ENCODE measurements at places on chromosomes 5 and 9.

GRCh38 chr5:169753795-169754194 lies 116.7 kb downstream of the DOCK2 start:
- DNase-seq, result no peak

- DNase-seq, result no peak
Observed at GRCh38 chr5:122434205-122434970, 122.4 kb downstream of the SNCAIP start.

- DNase-seq, result no peak
Observed at GRCh38 chr5:16009256-16009655, 170.3 kb downstream of the MARCHF11 start.

- DNase-seq, result no peak
Observed at GRCh38 chr5:139654871-139655491, 6.8 kb downstream of the CXXC5 start.

DNA sequence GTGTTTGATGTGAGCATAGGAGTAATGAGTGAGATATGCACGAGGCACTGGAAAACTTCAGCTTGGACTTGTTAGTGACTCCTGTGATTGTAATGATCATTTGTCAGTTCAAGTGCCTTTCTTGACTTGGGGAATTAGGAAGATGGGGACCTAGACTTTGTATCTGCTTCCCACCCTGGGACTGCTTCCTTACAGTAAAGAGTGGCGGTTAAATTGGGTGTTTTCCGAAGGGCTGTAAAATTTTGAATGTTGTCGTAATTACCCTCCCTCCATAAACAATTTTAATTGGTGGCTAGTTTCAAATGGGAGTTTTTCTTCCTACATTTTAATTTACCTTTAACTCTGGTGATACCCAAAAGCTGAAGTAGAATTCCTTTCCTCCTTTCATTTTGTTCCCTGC lies 23.5 kb upstream of the FAM120AOS start:
- no peak for DNase-seq

- DNase-seq, result no peak
Observed at GRCh38 chr5:32108167-32108566, 66.0 kb downstream of the GOLPH3 start.

GRCh38 chr5:93342563-93343061 lies 238.4 kb downstream of the NR2F1-AS1 start:
- DNase-seq, result no peak

DNA sequence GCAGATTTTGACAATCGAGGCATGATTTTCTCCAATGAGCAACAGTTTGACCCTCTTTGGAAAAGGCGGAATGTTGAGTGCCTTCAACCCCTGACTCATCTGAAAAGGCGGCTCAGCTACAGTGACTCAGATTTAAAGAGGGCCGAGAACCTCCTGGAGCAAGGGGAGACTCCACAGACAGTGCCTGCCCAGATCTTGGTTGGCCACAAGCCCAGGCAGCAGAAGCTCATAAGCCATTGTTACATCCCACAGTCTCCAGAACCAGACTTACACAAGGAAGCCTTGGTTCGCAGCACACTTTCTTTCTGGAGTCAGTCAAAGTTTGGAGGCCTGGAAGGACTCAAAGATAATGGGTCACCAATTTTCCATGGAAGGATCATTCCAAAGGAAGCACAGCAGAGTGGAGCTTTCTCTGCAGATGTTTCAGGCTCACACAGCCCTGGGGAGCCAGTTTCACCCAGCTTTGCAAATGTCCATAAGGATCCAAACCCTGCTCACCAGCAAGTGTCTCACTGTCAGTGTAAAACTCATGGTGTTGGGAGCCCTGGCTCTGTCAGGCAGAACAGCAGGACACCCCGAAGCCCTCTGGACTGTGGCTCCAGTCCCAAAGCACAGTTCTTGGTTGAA lies 13.6 kb downstream of the PTPDC1 start:
- no peak for DNase-seq

GRCh38 chr5:39815711-39816110 lies 390.9 kb upstream of the DAB2 start:
- no peak for DNase-seq

DNA sequence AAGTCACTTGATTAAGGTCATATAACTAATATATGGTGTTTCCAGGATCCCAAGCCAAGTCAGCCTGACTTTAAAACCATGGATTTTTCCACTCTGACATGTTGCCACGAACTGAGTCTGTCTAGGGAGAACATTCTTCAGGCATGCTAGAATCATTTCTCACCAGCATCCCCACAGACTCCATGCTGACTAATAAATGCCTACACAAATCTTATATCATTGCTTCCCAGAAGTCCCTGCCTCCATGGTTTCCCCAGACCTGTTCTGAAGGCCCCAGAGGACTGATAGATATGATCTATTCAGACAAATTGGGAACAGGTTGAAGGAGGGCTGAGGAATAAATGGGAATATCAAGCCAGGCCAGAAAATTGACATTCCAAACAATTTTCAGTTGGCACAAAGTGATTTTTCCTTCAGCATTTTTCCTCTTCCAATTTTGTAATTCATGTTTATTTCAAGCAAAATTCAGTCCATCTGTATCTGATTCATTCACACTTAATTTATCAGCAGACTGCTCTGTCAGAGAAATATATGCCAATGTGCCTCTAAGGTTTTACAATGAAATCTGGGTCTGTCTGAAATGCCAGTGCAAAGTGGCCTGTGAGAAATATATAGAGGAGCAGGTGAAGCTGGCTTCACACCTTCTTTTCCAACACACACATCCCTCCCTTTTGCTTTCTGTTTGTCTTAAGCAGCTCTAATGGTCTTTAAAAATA lies 413.6 kb upstream of the TNC start:
- DNase-seq, result peak; percentile 16

DNA sequence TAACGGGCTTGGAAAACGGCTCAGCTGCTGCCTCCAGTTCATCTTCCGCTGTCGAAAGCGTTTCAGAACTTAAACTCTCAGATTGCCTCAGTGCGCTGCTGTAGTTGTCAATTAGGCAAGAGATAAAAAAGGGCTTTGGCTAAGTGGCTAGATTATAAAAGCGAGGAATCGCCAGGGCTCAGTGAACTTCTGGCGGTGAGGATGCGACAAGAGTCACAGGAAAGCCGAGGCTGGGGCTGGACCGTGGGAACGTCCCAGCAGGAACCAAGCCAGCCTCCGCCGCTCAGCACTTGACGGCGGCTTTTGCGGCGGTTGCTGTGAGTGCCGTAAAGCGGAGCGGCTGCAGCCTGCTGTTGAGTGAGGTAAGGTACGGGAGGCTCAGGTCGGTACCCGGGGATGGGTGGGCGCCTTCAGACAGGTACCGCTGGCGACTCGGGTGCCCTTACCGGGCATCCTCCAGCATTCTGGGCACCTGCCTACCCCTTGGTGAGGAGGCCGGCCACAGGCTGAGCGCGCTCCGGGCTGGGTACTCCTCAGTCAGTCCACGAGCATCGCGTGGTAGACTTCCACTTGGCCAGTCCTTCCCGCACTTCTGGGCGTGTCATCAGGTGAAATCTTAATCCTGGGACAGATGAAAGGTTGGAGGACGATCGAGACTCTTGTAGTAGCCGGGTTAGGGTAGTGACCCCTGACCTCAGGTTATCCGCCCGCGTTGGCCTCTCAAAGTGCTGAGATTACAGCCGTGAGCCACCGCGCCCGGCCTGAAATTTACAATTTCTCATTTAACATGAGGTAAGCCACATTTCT lies at the start of gene FKTN:
FKTN (plus strand) TSS at position 328 of the 807 bp plus-strand sequence. CDS start 16,902 bp downstream, outside the sequence.
- peak; percentile 76 for DNase-seq

DNA sequence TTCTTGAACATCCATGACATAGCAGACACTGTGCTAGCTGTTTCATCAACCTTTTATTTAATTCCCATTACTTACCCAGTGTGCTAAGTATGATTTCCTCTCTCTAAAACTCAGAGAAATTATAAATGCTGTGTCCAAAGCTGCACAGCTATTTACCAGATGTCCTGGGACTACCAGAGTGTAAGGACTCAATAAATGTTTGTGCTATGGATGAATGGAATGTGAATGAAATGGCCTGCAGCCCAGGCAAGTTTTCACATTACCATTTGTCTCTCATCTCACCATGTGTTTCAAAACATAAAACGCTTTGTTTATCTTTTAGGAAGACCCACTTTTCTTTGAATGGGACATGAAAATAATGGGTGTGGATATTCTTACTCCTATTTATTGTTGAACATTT lies 96.2 kb downstream of the ARHGEF28 start:
- no peak for DNase-seq

- DNase-seq, result peak; percentile 68
Observed at GRCh38 chr5:88438006-88438405, 169.4 kb upstream of the TMEM161B start.

- DNase-seq, result no peak
Observed at GRCh38 chr5:177249761-177250537, 53.6 kb downstream of the RAB24 start.

DNA sequence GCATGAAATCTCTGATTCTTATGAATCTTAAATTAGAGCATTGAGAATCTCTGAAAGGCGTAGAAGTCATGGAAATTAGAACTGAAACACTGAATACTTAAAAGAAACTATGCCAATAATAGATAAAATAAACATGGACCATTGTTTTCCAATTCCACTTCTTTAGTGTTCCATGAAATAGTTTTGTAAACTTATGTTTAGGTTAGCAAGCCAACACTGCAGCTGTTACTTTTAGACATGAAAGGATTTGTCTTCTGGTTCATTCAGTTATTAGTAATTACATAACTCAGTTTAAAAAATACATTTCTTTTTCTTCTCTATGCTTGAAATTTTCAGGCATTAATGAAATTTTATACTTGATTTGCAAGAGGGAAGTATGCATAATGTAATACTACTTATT lies 733.4 kb upstream of the NUDT12 start:
- no peak for DNase-seq

DNA sequence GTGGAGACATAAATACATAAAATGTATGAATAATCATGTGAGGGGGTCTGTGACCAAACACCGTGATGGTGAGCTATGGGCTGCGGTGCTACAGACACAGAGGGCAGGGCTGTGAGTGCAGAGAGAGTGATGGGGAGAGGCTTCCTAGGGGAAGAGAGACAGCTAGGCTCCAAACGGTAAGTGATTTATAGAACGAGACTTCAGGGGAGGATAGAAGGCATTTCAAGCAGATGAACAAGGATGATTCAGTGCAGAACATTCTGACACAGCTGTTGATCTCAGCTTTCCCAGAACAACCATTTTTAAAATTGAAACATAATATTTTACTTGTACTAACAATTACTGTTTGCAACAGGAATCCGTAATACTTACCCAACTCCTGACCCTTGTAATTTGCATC lies 100.7 kb downstream of the GAS1 start:
- DNase-seq, result peak; percentile 54

DNA sequence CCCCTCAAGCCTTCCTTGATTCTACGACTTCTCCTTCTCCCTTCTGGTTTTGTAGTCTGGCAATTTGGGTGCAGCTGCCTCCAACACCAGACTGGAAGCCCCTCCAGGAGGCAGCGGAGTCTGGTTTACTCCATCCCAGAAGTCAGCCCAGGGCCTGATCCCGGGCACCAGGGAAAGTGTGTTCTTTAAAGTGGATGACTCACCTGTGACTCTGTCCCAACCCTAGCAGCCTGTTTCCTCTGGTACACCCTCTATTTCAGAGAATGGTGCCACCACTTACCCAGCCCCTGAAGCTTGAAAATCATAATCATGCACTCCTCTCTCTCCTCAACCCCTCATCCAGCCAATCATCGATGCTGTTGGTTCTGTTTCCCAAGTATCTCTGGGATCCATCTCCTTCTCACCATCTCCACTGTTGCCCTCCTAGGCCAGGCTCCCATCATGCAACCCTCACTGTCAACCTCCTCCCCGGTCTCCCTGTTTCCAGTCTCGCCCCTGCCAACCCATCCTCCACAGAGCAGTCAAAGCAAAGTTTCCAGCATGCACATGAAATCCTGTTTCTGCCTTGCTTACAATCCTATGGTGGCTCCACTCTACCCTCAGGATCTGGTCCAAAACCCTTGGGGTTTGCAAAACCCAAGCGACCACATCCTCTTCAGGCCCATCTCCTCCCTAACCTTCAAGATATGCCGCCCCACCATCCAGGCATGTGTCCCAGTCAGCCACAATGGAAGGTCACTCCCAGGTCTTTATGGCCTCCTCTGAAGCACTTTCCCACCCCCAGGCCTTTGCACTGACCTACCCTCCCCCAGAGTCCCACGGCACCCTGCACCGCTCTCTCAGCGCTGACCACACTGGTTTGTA lies 10.5 kb downstream of the LHX6 start:
- no peak for DNase-seq
